NCI-H1436 treated with DMSO at 0.1 percent for 48 hours (cell line): ENCODE measurements at places on chromosomes 12 and 14.

DNA sequence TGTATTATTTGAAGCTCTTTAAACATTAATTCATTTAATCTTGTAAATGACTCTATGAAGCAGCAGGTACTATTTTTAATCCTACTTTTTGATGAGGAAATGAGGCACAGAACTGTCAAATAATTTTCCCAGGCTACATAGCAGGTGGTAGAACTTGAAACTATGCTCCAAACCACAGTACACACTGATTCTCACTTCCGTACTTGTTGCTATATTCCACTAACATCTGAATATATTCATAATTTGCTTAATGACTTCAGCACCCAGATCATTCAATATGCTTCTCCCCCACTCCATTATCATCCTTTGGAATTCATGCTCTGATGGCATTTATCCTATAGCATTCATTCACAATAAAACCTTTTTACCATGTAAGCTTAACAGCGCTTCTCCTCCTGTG lies 4.9 kb downstream of the ERGIC2 start:
- no peak for DNase-seq

- DNase-seq: no peak
Observed at GRCh38 chr14:101961746-101962502, 2.4 kb upstream of the DYNC1H1 start.

- no peak for DNase-seq
Observed at GRCh38 chr14:99990268-99991170, 74.7 kb upstream of the EVL start.

- DNase-seq: no peak
Observed at GRCh38 chr12:110370732-110371231, 32.7 kb downstream of the ANAPC7 start.

DNA sequence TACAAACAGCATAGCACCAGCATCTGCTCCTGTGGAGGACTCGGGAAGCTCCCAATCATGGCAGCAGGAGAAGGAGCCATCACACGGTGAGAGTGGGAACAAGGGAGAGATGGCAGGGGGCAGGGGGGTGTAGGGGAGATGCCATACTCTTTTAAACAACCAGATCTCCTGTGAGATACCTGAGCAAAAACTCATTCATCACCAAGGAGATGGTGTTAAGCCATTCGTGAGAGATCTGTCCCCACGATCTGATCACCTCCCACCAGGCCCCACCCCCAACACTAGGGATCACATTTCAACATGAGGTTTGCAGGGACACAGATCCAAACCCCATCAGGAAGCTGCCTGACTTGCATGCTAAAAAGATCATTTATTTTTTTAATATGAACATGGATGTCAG lies 499.3 kb downstream of the TMEM132D start:
- DNase-seq: no peak

DNA sequence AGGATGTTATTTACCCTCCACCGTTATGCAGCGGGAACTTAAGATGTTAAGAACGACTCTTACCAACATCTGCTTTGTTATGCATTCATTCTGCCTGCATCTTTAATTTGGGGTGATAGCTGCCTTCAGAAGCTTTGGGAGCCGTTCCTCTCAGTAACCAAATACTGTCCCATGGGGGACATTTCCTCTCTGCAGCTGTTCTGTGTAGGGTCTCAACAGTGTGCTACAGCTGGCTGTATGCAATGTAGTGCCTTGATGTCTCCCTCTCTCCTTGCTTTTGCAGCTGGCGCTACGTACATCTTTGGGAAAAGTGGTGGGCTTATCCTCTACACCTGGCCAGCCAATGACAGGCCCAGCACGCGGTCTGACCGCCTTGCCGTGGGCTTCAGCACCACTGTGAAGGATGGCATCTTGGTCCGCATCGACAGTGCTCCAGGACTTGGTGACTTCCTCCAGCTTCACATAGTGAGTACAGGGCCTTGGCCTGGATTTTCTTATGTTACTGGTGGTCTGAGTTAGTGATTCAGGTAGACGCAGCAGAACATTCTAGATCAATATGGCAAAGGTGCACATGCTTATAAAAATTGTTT lies 744.3 kb downstream of the DIO2 start:
- DNase-seq: no peak

GRCh38 chr12:46209170-46209569 lies 59.7 kb downstream of the SLC38A1 start:
- DNase-seq: no peak

GRCh38 chr12:38961683-38962082 lies 56.3 kb upstream of the CPNE8 start:
- DNase-seq: no peak

DNA sequence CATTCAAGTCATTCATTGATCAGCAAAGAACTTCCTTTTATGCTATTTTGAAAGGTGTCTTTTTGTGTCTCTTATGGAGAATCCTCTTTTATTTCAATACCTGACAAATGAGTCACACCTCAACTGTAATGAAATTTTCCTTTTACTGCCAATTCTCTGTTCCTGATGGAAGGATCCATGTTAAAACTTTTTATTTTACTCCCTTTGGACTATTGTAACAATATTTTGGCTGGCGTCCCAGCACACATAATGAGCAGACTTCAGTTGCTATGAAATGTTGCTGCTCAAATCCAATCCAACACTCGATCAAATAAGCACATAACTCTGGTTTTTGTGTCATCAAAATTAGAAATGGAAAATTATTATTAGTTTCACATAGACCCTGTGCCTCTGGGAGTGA lies 21.9 kb upstream of the SLC15A5 start:
- no peak for DNase-seq

- DNase-seq: no peak
Observed at GRCh38 chr14:83646228-83646627, 1883.7 kb upstream of the FLRT2 start.

DNA sequence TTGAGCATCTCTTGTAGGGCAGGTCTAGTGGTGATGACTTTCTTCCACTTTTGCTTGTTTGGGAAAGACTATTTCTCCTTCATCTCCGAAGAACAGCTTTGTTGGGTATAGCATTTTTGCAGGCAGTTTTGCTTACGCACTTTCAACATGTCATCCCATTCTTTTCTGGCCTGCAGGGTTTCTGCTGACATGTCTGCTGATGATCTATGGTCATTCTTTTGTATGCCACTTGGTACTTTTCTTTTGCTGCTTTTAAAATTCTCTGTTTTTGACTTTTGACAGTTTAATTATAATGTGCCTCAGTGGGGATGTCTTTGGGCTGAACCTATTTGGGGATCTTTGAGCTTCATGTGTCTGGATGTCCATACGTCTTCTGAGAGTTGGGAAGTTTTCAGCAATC lies 78.2 kb downstream of the PTHLH start:
- DNase-seq: no peak

DNA sequence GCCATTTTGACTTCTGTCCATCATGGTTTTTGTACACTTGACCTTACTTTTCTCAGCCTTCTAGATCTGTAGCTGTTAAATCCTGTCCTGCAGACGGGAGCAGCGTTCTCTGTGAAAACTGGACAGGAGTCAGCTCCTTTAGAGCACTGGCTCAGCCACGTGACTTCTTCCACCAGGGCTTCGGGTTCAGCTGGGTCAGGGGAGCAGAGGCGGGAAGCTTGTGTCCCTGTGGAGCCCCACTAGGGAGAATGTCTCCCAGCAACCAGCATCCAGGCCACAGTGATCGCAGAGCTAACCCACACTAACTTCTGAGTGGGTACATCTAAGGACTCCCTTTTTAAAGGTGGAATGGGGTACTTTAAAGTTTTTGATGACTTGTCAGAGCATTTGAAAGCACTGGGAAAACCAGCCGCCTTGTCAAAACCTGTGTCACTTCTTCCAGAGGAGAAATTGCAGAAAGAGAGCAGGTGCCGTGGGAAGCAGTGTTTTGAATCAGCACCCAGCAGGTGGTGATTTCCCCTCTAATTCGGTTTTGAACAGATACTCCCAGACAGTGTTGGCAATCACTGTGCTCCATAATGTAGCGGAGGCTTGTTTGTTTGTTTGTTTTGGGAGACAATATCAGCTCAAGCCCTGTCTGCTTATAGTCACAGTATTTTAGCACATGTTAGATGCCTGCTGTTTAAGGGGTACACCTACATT lies 17.9 kb downstream of the DERA start:
- DNase-seq: no peak

DNA sequence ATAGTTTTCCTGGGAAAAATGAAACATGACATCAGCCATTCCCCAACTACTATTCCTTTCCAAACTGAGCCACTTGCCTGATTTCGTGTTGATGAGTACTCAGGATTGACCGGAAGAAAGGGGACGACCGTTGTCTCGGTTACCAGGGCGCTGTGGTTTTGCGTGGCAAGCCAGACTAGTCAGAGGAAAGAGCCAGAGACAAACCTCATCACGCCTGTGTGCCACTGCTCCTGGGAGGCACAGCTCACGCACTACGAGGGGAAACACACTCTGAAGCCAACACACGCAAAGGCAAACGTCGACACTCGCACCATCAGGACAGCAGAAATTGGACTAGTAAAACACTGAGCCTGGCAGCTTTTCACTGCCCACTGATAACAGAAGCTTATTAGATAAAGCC lies 35.0 kb downstream of the GIT2 start:
- DNase-seq: no peak

DNA sequence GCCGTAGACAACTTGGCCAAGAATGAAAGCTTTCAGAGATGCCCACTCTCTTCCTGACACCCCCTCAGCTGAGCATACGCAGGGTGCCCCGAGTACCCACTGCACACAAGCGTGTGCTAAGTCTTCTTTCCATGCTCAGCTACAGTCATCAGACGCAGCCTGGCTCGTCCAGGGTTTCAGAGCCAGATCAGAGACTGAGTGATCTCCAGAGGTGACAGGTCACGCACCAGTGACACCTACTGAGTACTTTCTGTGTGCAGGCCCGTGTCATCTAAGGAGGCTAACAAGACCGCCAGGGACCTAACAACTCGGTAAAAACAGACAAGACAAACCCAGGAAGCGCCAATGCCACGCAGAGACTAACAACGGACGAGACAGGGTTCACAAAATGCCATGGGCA lies 25.1 kb downstream of the STX2 start:
- DNase-seq: no peak

DNA sequence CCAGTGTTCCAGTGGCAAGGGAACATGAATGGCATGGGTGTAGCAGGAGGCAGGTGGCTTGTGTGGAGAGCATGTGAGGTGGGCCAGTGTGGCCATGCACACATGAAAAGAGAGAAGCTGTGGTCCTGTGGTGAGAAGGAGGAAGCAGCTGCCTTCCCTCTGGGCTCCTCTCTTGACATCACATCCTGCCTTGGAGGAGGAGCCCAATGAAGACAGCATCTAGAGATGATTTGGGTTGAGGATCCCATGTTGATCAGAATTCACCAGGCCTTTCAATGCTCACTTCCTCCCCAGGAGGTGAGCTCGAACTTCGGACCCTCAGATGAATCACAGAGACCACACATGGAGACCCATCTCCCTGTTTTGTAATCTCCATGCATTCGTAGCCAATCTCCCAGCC lies 82.6 kb downstream of the LRRC74A start:
- DNase-seq: no peak

DNA sequence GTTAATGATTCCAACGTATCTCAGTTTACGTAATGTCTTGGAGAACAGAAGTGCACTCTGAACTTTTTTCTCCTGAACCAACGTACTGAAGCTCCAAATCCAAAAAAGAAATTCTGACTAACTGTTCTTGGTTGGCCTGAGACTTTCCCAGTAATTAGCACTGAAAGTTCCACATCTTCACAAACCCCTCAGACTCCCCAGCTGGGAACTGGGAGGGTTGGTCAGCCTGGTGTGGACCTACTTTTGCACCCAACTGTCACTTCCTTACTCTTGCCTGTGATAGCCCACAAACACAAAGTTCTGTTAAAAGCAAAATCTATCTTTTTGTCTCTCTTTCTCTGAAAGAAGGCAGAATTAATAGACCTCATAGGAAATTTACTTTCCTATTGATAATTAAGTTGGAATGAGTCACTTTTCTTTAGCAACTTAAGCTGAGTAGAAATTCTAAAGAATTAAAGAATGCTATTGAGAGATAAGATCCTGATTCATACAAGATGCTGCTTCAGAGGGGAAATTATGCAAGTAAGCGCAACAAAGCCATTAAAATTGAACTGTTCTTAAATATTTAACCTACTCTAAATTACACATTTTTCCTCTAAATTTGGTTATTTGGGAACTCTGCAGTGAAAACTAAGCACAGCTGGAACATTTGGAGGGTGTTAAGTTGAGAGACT lies 155.0 kb downstream of the EPS8 start:
- no peak for DNase-seq

DNA sequence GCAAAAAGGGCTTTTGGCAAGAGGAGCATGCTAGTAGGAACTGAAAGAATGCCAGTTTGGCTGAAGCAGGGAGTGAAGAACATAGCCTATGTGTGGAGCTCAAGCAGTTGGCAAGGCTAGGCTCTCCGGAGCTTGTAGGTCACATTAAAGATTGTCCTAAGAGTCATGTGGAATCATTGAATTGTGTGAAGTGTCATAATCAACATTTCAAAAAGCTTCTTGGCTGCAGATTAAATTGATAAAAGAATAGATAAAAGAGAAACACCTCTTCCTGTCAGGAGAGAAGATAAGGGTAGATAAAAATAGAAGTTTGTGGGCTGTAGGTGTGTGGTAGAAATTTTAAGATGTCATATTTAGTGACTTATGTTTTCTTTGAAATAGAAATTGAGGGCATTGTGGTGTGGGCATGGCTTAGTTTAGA lies 36.1 kb downstream of the CPSF6 start:
- DNase-seq: no peak

DNA sequence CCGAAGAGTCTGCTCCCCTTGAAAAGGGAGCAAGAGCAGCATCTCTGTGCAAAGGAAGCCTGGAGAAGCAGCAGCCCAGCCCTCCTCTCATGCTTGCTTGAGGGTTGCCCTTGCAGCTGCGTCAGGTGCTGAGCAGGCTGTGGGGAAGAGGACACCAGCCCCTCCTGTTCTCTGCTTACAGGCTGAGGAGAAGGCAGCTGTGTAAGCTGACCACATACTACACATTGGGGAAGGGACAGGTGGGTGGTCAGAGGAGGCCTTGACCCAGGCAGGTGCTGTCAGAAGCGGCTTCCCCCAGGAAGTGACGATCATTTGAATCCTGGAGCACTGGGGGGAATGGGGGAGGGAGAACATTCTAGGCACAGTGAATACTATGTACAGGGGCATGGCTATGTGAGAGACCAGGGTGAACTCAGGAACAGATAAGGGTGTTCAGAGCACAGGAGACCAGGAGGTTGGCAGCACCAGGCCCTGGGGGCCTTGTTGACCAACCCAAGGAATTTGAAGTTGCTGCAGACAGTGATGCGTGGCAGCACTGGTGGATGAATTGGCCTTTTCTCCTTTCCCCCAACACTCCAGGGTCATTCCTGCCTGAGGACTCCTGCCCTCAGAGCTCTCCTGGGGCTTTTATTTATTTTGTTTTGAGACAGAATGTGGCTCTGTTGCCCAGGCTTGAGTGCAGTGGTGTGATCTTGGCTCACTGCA lies 2.7 kb upstream of the KLC1 start:
- no peak for DNase-seq
